Right ventricle myocardium superior (tissue), 1 donor: ENCODE measurements at places on chromosomes 12 and 14.

- DNase-seq, result no peak
Observed at GRCh38 chr12:50788561-50788960, 24.7 kb downstream of the ATF1 start.

DNA sequence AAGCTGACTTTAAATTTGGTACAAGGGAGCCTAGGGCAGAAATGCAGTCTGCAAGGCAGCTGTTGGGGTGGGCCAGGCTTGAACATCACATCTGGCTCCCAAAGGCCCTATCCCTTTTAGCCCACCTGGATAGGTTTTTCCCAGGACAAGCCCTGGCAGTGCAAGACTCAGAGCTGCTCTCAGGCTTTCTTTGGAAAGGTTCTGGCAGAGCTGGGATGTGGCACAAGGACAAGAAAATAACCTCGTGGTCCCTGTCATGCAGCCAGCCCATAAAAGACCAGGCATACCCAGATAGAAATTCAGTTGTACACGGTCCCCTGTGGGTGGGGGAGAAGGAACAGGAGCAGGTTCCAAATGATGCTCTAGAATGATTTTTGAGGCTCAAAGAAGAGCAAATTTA lies 206.9 kb downstream of the TTC7B start:
- DNase-seq, result no peak

DNA sequence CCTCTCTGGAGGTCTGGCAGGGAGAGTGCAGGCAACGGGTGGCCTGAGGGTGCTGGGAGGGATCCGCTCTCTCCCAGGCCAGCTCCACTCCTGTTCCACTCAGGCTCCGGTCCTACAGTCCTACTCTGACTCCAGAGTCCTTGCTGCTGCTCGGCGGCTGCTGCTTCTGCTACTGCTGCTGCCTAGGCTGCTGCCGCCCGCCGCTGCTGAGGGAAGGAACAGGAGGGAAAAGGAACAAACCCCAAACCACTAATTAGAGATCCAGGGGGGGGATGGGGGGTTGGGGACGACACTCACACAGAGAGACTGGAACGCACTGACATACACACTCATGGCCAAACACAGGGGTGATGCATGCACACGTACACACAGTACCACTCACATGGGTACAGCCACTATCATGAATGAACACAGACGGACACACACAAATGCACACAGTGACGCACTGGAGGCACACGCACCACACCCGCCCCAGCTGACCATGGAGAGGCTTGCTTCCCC lies at the start of gene SP7:
Gene SP7, minus strand, starts transcription at position 174 of the 501 bp plus-strand sequence. CDS start 708 bp downstream, outside the sequence.
- no peak for DNase-seq

DNA sequence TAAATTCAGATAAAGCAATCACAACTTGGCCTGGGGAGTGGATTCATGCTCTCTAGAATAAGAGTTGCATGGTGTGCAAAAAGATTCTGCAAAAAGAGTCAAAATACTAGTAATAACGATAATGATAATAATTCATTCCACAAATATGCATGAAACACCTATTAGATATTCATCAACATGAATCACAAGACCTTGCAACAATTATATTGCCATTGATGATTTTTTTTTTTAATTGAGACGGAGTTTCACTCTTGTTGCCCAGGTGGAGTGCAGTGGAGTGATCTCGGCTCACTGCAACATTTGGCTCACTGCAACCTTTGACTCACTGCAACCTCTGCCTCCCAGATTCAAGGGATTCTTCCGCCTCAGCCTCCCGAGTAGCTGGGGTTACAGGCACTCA lies 109.2 kb upstream of the FLRT2 start:
- DNase-seq, result no peak

- DNase-seq, result peak; percentile 85
Observed at GRCh38 chr12:109020796-109021380, at the start of gene SVOP. TSS of gene SVOP (minus strand) at chr12:109021068. CDS start at chr12:109020868, 200 bp downstream.

- DNase-seq, result no peak
Observed at GRCh38 chr14:86815341-86815740, 1177.6 kb downstream of the GALC start.

DNA sequence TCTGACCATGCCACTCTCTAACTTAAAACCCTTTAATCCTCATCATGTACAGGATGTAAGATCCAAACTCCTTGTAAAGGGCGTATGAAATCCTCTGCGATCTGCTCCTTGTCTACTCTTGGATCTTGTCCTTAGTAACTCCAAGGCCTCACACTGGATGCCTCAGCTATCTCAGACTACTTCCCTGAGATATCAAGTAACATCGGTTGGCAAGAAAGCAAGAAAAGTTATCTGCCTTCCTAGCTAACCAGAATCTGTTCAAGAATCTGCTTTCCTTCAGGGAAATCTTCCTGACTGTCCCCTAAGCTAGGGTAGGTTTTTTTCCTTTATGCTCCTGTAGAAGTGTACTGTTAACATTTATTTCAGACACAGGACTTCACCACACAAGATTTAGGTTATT lies 82.6 kb downstream of the TAOK3 start:
- no peak for DNase-seq

GRCh38 chr12:131555197-131555846 lies 155.6 kb upstream of the SFSWAP start:
- DNase-seq, result no peak

GRCh38 chr14:104291123-104292000 lies 153.0 kb downstream of the KIF26A start:
- DNase-seq, result peak; percentile 17

DNA sequence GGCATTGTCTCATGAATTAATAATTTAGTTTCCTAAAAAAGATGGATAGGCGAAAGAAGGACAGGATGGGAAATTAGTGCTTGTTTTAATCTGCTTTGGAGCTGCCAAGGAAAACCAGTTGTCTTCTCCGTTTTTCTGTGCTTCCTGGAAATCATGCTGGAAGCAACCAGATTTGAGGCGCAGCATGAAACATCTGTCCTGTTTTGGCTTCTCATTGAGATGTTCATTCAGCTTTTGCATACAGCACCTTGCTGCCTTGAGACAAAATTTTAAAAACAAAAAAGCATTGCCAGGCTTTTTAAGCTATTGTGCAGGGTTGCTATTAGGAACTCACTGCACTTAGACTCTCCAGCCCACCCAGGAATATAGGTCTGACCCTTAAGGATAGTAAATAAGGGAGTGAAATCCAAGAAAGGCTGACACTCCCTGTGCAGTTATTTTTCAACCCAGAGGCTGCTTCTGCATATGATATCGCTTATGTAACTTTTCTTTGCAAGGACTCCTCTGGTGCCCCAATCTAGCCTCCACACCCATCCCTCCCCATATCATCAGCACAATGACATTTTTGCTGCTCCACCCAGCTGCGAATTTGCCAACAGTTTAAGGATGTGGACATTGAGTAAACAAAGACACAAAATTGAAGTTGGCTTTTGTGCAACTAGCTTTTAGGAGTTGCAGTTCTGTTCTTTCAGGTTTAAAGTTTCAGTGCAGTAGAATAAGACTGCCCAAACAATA lies 46.9 kb upstream of the MDM1 start:
- DNase-seq, result peak; percentile 54

DNA sequence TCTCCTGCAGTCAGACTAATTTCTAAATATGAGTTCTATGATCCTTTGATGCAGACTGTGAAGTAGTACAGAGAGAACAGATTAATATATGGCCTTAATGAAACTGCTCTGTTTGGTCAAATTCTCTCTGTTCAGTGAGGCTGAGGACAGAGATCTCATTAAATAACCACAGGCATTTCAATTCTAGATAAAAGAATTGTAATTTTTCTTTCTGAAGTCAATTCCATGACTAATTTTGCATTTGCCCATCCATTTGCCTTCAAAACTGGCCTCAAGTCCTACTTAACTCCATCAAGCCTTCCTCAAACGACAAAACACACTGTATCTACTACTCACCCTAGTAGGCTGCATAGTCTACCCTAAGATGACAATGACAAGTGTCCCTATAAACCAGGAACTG lies 67.1 kb downstream of the DUSP16 start:
- no peak for DNase-seq

- DNase-seq, result no peak
Observed at GRCh38 chr12:24975425-24975824, 26.5 kb upstream of the BCAT1 start.

- DNase-seq, result no peak
Observed at GRCh38 chr12:71780237-71780822, 25.7 kb downstream of the RAB21 start.

- no peak for DNase-seq
Observed at GRCh38 chr14:59362513-59362912, 102.7 kb downstream of the GPR135 start.

GRCh38 chr12:131473261-131473660 lies 237.6 kb upstream of the SFSWAP start:
- DNase-seq, result no peak

GRCh38 chr14:61191733-61192132 lies 89.4 kb downstream of the TMEM30B start:
- DNase-seq, result no peak

DNA sequence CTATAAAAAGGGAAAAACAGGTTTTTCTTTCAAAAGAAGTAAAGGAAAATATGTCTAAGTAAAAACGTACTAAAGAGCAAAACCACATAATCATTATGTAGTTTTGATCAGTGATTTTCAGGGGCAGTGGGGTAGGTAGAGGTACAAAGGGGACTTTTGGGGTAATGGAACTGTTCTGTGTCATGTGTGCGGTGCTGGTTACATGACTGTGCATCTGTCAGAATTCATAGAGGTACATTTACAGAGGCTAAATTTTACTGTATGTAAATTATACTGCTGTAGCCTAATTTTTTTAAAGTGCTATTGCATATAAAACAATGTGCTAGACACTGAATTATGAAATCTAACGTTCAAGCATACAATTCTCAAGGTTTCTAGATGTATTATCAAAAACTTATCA lies 2.0 kb downstream of the ESR2 start:
- no peak for DNase-seq

DNA sequence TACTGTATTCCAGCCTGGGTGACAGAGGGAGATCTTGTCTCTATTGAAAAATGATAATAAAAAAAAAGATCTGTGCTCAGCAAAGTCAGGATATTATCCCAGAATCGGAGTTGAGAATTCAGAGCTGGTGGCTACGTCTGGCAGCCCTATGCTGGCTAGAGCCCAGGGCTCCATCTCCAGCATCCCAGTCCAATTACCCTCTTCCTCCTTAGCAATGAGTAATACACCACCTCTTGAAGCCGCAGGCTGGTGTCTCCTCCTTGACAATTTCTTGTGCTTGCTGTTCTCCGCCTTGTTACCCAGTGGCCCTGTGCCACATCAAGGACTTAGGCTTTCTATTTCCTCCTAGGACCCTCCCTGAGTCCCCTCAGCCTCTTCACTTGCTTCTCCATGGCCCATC lies 38.4 kb upstream of the DDX11 start:
- no peak for DNase-seq

GRCh38 chr12:130879781-130880389 lies 8.0 kb downstream of the RAN start:
- DNase-seq, result no peak
